ENCODE measurements at places on chromosomes 16 and 17.

- no peak for DNase-seq
Measured at GRCh38 chr16:89005201-89006035, 28.4 kb upstream of the CBFA2T3 start.

GRCh38 chr17:12927541-12928425 is 90.0 kb downstream of the ELAC2 start:
- DNase-seq, result no peak

GRCh38 chr16:15403392-15403995 is 7.9 kb downstream of the MPV17L start:
- no peak for DNase-seq

GRCh38 chr17:27486741-27487140 is 30.5 kb downstream of the KSR1 start:
- DNase-seq, result no peak

DNA sequence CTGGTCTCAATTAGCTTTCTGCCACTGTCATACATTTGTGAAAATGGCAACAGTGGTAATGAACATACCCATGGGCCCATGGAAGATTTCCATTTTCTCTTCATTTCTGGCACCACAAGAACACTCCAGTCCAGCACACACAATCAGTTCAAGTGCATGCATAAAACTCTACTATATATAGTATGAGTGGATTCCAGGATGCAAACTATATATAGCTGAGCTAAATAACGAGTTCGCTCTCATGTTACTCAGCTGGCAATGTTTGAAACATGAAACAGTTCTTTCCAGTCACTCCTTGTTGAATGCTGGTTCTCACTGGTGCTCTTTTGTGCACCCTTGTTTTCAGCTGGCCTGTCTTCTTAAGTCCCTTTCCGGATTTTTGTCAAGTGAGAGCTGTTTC is 75.2 kb upstream of the DHX40 start:
- DNase-seq, result peak; percentile 54

DNA sequence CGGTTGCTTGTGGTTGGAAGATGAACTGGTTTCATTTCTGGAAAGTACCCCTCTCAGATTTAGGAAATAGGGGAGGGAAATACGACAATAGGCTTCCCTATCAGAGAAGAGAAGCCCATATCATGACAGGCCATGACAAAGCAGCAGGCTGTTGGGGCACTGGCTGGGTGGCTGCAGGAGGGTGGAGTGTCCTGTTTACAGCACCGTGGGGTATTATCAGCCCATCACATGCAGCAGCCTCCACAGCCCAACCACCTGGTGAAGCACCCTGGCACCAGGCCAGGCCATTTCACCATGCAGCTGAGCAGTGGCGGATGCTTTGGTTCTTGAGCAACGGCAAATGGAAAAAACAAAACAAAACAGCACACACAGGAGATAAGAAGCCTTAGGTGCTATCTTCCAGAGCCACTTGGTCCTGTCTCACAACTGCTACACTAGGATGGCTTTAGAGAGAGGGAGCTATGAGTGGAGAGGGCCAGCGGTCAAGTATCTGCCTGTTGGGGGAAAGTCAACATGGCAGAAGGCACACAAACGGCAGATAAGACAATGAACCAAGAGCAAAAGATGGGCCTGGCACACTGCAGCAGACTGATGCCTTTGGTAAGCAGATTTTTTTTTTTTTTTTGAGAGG is 24.2 kb downstream of the FAM117A start:
- DNase-seq, result peak; percentile 55

Data from left hindlimb (tissue), 1 donor.